Natural killer cell (primary cell): ENCODE measurements at places on chromosomes 16 and 17. TPM values are rescaled to one million over a fixed set of nuclear protein-coding genes. Genes with fewer than 3 reads are reported as not detected.

Gene SULT1A4
- total RNA-seq: 2.7 TPM

Gene VTN
- not detected for total RNA-seq

Gene LITAFD
- total RNA-seq: 0.21 TPM

Gene NPIPA2
- 5.6 TPM for total RNA-seq

Gene ST6GALNAC1
- total RNA-seq: not detected

Gene TSNAXIP1
- total RNA-seq: 0.15 TPM

Gene OR3A3
- total RNA-seq: not detected

Gene TAC4
- total RNA-seq: not detected

Gene NACA2
- not detected for total RNA-seq

Gene NPIPB6
- 4.1 TPM for total RNA-seq

- no peak for DNase-seq
Observed at GRCh38 chr17:18129041-18129502, 20.5 kb downstream of the MYO15A start.

DNA sequence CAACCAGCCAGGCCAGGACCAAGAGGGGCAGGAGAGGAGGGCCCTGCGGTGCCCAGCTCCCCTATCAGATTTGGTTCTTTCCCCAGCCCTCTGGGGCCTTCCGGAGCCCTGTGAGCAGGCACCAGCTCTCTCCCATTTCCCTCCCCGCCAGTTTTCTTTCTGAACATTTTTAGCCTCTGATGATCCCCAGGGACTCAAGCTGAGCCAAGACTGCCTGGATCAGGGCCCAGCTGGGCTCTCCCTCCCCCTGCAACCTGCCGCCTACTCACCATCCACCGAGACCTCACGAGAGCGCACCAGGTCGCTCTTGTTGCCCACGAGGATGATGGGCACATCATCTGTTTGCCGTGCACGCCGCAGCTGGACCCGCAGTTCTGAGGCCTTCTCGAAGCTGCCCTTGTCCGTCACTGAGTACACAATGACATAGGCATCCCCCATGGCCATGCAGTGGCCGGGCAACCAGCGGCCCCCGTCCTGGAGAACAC is 2.0 kb downstream of the RRAD start:
- DNase-seq: no peak

- no peak for DNase-seq
Observed at GRCh38 chr16:73874324-73874723, 422.3 kb upstream of the PSMD7 start.

DNA sequence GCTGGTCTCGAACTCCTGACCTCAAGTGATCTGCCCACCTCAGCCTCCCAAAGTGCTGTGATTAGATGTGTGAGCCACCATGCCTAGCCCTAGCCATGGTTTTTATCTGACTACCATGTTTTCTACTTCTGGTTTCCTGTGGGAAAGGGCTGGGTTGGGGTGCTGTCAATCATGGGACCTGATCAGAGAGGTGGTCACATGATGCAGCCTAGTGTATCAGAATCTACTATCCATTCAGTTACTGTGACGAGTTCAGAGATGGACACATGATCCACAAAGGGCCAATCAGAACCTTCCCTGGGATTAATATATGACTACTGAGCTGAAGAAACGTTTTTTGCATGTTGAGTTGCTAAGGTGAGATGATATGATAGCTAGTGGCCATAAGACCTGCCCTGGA is 59.1 kb downstream of the ABCC6 start:
- no peak for DNase-seq

- no peak for DNase-seq
Observed at GRCh38 chr17:14304222-14304772, 3.4 kb downstream of the HS3ST3B1 start.

- no peak for DNase-seq
Observed at GRCh38 chr17:80486692-80487091, 10.3 kb upstream of the NPTX1 start.

DNA sequence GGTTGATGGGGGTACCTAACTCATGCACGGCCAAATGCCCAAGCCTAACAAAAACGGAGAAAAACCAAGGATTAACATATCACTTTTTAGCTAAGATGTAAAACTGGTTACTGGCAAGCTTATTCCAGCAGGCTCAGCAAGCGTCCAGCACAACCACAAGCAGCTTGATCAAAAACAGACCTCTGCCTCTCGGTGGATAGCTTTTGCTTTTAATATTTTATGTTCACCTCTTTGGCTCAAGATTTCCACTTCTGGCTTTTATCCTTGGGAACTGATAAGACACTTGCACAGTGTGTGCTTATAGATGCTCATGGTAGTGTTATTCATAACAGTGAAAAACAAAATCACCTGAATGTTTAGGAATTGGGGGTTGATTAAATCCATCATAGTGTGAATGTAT is 206.9 kb upstream of the CACNG5 start:
- DNase-seq: no peak

- DNase-seq: peak; percentile 100
Observed at GRCh38 chr17:49788478-49789242, at the start of gene KAT7. KAT7 (plus strand) TSS chr17:49788681; CDS start chr17:49788835, 154 bp downstream.

DNA sequence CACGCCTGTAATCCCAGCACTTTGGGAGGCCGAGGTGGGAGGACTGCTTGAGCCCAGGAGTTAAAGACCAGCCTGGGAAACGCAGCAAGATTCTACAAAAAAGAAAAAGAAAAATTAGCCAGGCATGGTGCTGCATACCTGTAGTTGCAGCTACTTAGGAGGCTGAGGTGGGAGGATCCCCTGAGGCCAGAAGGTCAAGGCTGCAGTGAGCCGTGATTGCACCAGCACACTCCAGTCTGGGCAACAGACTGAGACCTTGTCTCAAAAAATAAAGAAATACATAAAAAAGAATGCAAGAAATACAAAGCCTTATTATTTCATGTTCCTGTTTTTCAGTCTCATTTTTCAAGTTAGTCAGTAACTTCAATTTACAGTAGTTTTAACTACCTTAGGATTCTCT is 5.9 kb upstream of the CNOT1 start:
- no peak for DNase-seq

GRCh38 chr16:3782566-3782965 is 65.2 kb upstream of the TRAP1 start:
- no peak for DNase-seq

DNA sequence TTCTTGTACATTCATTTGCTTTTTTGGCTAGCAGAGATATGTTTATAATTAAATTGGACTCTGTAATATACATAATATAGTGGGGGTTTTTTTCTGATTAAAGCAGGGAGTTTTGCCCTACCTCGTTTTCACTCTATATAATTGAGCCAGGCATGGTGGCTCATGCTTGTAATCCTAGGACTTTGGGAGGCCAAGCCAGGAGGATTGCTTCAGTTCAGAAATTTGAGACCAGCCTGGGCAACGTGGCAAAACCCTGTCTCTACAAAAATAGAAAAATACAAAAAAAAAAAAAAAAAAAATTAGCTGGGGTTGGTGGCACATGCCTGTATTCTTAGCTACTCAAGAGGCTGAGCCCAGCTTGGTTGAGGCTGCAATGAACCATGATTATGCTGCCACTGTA is 42.2 kb downstream of the PAFAH1B1 start:
- no peak for DNase-seq

DNA sequence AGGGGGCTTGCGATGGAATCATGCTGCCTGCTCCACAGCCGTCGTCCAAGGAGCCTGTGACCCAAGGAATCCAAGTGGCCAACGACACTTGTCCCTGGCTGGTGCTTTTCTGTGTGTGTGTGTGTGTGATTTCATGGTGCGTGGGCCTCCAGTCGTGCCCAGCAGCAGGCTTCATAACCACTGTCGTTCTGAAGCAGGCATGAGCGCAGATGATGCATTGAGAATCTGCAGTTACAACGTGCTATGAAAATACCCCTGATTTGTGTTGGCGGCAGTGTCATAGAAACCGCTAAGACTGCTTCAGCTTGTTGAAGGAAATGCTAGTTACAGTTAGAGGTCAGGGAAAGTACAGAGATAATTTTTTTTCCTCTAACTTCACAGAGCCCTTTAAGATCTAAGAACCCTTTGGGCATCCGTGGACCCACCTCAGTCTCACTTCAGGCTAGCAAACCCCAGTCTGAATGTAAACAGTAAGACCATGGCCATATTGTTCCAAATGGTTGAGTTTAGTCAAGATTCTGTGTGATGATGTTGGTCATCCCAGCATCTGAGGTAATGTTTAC is 15.6 kb downstream of the C16orf90 start:
- no peak for DNase-seq

GRCh38 chr17:2916461-2916860 is 120.2 kb downstream of the RAP1GAP2 start:
- DNase-seq: no peak

DNA sequence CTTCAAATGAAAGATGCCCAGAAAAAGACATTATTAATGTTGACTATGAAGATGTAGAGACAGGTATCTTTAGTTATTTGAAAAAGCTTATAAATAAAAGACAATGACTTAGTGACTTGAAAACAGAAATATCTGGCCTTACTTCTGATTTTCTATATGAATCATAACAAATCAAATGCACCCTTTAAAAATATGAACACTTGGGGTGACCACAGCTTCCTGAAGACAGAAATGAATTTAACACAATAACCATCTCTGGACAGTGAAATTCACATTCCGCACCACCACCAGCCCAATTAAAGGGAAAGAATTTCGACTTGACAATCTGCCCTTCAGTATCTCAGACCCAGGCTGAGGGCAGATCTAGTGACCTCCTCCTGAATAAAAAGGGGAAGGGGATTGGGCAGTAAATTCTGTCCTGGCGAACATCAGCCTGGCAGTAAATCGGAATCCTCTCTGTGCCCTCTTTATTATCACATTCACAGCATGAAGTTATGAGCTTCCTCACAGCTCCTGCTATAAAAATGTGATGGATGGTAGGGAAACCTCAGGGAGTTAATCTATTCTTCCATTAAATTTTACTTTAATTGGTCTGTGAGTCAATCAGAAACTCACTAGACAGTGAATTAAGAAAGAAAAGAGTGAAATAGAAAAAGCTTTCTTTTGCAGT is 131.5 kb downstream of the SNX11 start:
- no peak for DNase-seq

- no peak for DNase-seq
Observed at GRCh38 chr16:28183484-28183883, 28.3 kb downstream of the XPO6 start.

DNA sequence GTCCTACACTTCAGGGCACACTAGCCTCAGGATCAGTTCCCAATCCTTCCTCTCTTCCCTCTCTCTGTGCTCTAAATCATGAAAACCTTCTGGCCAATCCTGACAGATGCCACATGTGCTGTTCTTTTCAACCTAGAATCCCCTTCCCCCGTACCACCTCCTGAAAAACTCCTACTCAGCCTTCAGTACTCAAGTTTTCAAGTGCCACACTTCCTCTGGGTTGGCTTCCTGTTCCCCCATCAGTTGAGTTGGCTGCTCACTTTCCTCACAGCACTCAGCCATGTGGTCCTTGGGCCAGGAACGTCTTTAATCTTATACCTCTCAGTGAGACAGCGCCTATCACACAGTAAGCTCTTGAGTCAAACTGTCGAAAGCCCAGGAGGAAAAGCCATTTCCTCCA is 3.3 kb downstream of the ASPHD1 start:
- no peak for DNase-seq

GRCh38 chr17:21301593-21302550 is 17.4 kb downstream of the MAP2K3 start:
- no peak for DNase-seq
